ENCODE measurements at places on chromosomes 6 and 20. TPM values are rescaled to one million over a fixed set of nuclear protein-coding genes. Genes with fewer than 3 reads are reported as not detected.

The ELOVL2 gene
- total RNA-seq = 1.6 TPM

The LY6G6D gene
- not detected for total RNA-seq

The SLCO4A1 gene
- 3.0 TPM for total RNA-seq

The STX7 gene
- total RNA-seq = 27.2 TPM

The BANF2 gene
- total RNA-seq = not detected

The GRM4 gene
- total RNA-seq = under 0.01 TPM

The GSTA1 gene
- total RNA-seq = 0.32 TPM

The PIM1 gene
- 22.9 TPM for total RNA-seq

The SLC32A1 gene
- total RNA-seq = not detected

The CLVS2 gene
- not detected for total RNA-seq

The RPRD1B gene
- total RNA-seq = 36.3 TPM

The CCN6 gene
- not detected for total RNA-seq

The STX16 gene
- 25.4 TPM for total RNA-seq

The VSX1 gene
- total RNA-seq = not detected

The GABRR1 gene
- total RNA-seq = not detected

The WFDC10B gene
- not detected for total RNA-seq

The KHDC1L gene
- 0.43 TPM for total RNA-seq

The FNDC1 gene
- under 0.01 TPM for total RNA-seq

The KCNG1 gene
- 3.0 TPM for total RNA-seq

The SMLR1 gene
- not detected for total RNA-seq

The TRIM40 gene
- total RNA-seq = not detected

The SYTL3 gene
- 1.3 TPM for total RNA-seq

The SLC22A1 gene
- 0.32 TPM for total RNA-seq

The CALHM4 gene
- total RNA-seq = not detected

The TFAP2D gene
- total RNA-seq = not detected

The RIPOR3 gene
- 29.3 TPM for total RNA-seq

The JPH2 gene
- total RNA-seq = 50.5 TPM

The WFDC2 gene
- total RNA-seq = not detected

The FANCE gene
- 6.5 TPM for total RNA-seq

The CTCFL gene
- not detected for total RNA-seq

The HRH3 gene
- total RNA-seq = not detected

The TREML1 gene
- total RNA-seq = not detected

The THBD gene
- 0.32 TPM for total RNA-seq

The ARMC2 gene
- total RNA-seq = 0.86 TPM

The EYS gene
- total RNA-seq = under 0.01 TPM

The SPTLC3 gene
- total RNA-seq = 0.97 TPM

The RGS17 gene
- total RNA-seq = 1.3 TPM

The NKAIN4 gene
- total RNA-seq = not detected

The RBM24 gene
- 32.4 TPM for total RNA-seq

The KIAA1755 gene
- 0.64 TPM for total RNA-seq

Measured in fibroblast of villous mesenchyme (primary cell).